Right atrium auricular region (tissue), 2 donors: ENCODE measurements at places on chromosomes 6 and 20. TPM values are rescaled to one million over a fixed set of nuclear protein-coding genes. Genes with fewer than 3 reads are reported as not detected.
A peak's percentile ranks its signal among the peaks of the same experiment; 100 is the strongest.

ZSCAN23 gene
- total RNA-seq: 0.79 TPM

DNA sequence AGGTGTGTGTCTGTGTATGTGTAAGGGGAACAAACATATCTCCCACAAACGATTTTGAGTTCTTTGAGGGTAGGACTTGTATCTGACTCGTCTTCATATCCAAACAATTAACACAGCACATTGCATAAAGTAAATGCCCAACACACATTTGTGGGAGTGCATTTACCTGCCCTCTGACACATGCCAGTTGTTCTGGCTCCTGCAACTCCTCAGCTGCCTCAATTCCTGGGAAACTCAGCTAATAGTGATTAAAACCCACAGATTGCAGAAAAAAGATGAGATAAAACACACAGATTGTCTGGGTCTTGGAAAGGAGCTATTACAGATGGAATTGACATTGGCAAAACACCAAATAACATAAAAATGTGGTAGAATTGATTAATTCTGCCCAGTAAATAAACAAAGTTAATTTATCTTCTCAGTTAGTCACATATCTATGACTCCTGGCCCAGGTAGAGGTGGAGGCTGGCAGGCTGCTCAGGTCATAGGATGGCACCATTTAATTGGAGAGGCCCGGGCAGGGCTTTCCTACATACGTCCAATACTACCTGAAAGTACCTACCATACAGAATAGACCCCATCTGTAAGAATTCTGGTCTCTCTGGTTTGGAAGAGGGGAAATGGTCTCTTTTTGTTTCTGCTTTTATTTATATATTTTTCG lies 71.5 kb upstream of the IFNGR1 start:
- no peak for DNase-seq
- H3K27me3 ChIP-seq: no peaks in the 10 kb centered on the region
- no peak overlapping the region for H3K27ac ChIP-seq
- no peaks in the 10 kb centered on the region for H3K4me1 ChIP-seq
- no peaks in the 10 kb centered on the region for H3K36me3 ChIP-seq
- no peak overlapping the region for H3K4me3 ChIP-seq

DNA sequence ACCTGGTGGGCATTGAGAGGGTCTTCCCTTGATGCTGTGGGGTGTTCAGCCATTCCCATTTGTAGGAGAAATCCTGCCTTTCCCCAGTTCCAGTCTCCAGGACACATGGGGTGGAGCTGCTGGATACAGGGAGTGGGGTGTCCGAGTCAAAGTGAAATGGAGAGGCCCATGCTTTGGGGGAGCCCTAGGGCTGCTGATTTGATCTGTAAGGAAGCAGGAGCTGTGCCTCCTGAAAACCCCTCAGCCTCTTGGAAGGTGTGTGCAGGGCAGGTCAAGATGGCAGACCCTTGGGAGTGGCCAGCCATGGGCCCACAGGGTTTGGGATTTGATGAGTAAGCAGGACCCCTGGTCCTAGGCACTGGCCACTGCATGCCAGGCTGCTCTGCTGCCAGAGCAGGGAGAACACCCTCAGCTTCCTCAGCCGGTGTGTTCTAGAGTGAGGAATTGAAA lies 82.0 kb downstream of the SERAC1 start:
- H3K4me3 ChIP-seq: no peak overlapping the region
- H3K27ac ChIP-seq: no peak overlapping the region
- H3K4me1 ChIP-seq: no peaks in the 10 kb centered on the region
- no peaks in the 10 kb centered on the region for H3K27me3 ChIP-seq
- DNase-seq: no peak

DNA sequence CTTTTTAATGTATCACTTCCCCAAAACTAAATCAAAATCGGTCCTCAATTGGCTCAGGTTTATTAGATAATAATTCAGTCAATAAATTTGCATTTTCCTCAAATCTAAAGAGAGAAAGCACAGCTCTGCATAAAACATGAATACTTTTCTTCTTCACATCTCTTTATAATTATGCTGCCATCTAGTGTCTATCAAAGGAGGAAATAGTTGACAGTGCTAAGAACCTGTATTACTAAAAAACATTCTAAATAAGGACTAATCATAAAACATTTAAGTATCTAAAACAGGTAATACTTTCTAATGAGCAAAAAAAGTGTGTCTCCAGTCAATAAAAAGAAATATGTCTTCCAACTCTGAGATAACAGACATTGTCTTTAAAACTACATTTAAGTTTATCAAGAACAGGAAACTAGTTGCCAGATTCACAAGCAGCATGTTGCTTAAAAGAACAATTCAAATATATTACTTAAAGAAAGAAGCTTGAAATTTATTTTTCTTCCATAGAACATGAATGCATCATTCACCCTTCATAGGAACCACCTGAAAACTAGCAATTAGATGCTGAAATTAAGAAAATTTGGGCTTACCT lies 56.5 kb upstream of the DST start:
- H3K4me3 ChIP-seq: no peak overlapping the region
- H3K4me1 ChIP-seq: peaks cover under 1% of the 10 kb centered on the region
- no peak for DNase-seq
- no peaks in the 10 kb centered on the region for H3K27me3 ChIP-seq
- H3K27ac ChIP-seq: no peak overlapping the region
- no peaks in the 10 kb centered on the region for H3K36me3 ChIP-seq

HTR1B gene
- total RNA-seq: not detected

GRCh38 chr20:22686097-22686496 lies 101.7 kb upstream of the FOXA2 start:
- no peak for DNase-seq
- no peaks in the 10 kb centered on the region for H3K4me1 ChIP-seq
- H3K27me3 ChIP-seq: no peaks in the 10 kb centered on the region

GRCh38 chr6:37451441-37452193 lies 18.6 kb downstream of the CMTR1 start:
- H3K27me3 ChIP-seq: no peaks in the 10 kb centered on the region
- DNase-seq: no peak
- no peak overlapping the region for H3K27ac ChIP-seq
- H3K36me3 ChIP-seq: peaks cover 73% of the 10 kb centered on the region
- peaks cover 14% of the 10 kb centered on the region for H3K4me1 ChIP-seq
- H3K4me3 ChIP-seq: no peak overlapping the region

DNA sequence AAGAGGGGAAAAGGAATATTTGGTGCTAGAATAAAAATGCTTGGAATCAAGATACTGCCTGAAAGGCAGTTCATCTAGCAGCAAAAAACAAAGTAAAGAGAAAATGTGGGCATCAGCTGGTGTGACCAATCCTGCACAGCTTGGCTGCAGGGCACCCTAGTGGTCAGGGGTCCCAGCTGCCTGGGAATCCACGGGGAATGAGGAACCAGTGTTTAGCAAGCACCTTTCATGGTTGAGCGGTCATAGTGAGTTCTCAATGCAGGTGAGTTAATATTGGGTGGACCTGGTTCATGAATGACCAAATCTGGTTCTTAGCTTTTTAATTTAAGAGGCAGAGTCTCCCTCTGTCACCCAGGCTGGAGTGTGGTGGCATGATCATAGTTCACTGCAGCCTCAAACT lies 53.3 kb downstream of the CAP2 start:
- no peaks in the 10 kb centered on the region for H3K36me3 ChIP-seq
- H3K4me1 ChIP-seq: no peaks in the 10 kb centered on the region
- DNase-seq: no peak
- no peaks in the 10 kb centered on the region for H3K27me3 ChIP-seq
- no peak overlapping the region for H3K4me3 ChIP-seq
- H3K27ac ChIP-seq: no peak overlapping the region

DNA sequence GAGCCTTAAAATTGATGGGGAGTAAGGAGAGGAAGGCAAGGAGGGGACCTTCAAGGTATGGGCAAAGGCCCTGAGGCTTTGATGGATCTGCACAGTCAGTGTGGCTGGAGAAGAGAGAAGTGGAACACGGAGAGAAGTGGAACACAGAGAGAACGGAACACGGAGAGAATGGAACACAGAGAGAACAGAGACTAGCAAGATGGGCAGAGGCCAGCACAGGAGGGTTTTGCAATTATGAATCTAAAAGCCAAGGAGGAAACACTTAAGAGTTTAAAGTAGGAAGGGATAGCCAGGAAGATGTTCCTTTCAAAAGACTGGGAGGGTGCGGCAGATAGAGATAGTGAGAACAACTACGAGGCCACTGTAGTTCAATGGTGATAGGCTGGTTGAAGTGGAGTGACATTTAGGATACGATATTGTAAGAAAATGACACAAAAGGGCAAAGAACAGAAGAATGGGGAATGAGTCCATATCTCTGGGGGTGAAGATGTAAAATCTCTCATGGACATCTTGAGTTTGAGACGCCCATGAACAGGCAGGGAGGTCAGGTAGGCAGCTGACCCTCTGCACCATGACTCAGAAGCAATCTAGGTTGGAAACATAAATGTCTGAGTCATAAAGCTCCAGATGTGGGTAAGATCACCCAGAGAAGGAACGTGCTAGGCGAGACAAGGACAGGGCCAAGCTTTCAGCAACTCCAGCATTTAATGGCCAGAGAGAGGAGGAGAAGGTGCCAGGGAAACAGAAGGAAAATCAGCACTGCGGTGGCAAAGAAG lies 25.4 kb downstream of the ZMYND8 start:
- no peaks in the 10 kb centered on the region for H3K4me1 ChIP-seq
- peak overlapping the region; percentile 81 for H3K27ac ChIP-seq
- no peak overlapping the region for H3K4me3 ChIP-seq
- H3K36me3 ChIP-seq: no peaks in the 10 kb centered on the region
- DNase-seq: no peak
- H3K27me3 ChIP-seq: no peaks in the 10 kb centered on the region

- H3K27me3 ChIP-seq: no peaks in the 10 kb centered on the region
- peaks cover 61% of the 10 kb centered on the region for H3K36me3 ChIP-seq
- H3K27ac ChIP-seq: no peak overlapping the region
- peaks cover 14% of the 10 kb centered on the region for H3K4me1 ChIP-seq
- no peak for DNase-seq
These were observed 4.1 kb downstream of the AARS2 start for GRCh38 chr6:44309092-44309491.

GRCh38 chr20:38747495-38748096 lies 664 bp upstream of the ACTR5 start:
- DNase-seq: no peak
- peak overlapping the region; percentile 77 for H3K4me3 ChIP-seq
- no peaks in the 10 kb centered on the region for H3K36me3 ChIP-seq
- no peaks in the 10 kb centered on the region for H3K4me1 ChIP-seq
- H3K27ac ChIP-seq: peak overlapping the region; percentile 86

TMEM74B gene
- total RNA-seq: 4.6 TPM

DNA sequence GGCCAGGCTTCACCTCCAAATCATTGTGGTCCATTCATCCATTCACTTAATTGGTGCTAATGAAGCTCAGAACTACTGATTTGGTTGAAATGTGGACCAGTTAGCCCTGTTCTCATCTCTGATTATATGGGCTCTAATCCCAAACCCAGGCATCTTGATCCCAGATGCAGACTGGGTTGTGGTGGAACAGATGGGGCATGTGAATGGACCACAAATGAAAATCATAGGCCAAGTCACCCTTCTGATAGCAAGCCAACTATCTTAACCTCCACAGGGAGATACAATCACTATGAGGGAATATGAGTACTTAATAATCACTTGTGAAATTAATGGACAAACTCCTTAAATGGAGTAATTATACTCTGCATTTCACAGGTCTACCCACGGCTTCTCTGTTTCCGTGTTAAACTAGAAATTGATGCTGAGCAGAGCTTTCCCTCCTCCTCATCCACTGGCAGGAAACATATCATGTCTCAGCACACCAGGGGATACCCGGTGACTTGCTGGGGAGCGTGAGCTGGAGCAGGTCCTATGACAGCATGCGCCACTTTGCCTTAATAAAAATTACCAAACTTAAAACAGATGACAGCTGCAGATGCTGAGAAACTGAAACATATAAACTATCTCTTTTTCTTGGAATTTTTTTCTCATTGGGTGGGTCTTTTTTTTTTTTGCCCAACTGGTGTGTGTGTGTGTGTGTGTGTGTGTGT lies 108.8 kb upstream of the HEY2 start:
- no peaks in the 10 kb centered on the region for H3K27me3 ChIP-seq
- no peaks in the 10 kb centered on the region for H3K4me1 ChIP-seq
- no peak overlapping the region for H3K27ac ChIP-seq
- no peak overlapping the region for H3K4me3 ChIP-seq

DNA sequence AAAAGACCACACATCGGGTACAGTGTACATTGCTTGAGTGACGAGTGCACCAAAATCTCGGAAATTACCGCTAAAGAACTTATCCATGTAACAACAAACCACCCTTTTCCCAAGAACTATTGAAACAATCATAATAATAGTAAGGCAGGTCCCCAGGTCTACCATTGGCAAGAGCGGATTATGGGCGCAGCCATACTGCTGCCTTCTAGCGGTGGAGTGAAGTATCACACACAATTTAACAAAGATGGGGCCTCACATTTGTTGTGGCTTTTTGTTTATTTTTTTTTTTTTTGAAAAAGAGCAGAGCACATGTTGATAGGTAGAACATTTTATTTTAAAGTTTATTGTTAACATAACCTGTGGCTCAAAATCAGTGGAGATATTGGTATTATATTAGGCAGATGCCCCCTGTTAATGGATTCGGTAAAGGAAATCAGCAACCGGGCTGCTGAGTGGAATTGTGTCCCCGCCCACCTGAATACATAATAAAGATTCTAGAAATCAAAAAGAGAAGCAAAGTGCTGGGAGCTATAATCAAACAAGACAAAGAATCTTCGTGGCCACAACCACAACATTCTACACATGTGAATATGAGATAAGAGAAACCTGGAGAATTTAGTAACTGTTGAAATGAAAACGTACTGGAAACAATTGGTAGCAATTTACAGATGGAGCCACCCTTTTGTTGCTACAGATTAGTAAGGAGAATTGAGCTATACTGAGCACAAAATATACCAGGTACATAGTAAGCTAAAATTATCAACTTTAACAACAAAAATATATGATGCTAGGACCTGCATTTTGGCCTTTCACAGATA lies 94.2 kb upstream of the EXOC2 start:
- H3K27ac ChIP-seq: no peak overlapping the region
- no peaks in the 10 kb centered on the region for H3K36me3 ChIP-seq

- H3K4me1 ChIP-seq: no peaks in the 10 kb centered on the region
- H3K27me3 ChIP-seq: no peaks in the 10 kb centered on the region
- no peak overlapping the region for H3K4me3 ChIP-seq
- H3K36me3 ChIP-seq: no peaks in the 10 kb centered on the region
- no peak for DNase-seq
- no peak overlapping the region for H3K27ac ChIP-seq
These were observed 10.2 kb downstream of the DOK5 start for GRCh38 chr20:54485631-54486030.
